Stimulated activated CD8-positive, alpha-beta memory T cell treated with anti-CD3 and anti-CD28 coated beads, Interleukin-4, amount 100 ng/mL, for 24 hours (primary cell): ENCODE measurements at places on chromosomes 5 and 9.

- DNase-seq: no peak
Observed at GRCh38 chr5:179908528-179908927, 831 bp upstream of the TBC1D9B start.

DNA sequence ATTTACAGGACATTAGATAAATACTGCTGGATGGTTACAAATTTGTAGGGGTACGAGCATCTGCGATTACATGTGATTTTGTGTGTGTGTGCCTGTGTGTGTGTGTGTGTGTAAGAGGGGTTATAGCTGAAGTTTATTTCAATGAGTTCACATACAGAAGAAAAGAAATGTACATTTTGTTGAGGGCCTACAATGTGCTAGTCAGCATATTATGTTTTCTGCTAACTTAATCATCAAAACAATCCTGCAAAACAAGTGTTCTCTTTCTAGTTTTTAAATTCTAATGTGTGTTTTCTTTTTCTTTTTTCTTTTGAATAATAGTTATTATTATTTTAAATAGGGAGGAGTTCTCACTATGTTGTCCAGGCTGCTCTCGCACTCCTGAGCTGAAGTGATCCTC lies 305.7 kb downstream of the ARL15 start:
- DNase-seq: no peak

DNA sequence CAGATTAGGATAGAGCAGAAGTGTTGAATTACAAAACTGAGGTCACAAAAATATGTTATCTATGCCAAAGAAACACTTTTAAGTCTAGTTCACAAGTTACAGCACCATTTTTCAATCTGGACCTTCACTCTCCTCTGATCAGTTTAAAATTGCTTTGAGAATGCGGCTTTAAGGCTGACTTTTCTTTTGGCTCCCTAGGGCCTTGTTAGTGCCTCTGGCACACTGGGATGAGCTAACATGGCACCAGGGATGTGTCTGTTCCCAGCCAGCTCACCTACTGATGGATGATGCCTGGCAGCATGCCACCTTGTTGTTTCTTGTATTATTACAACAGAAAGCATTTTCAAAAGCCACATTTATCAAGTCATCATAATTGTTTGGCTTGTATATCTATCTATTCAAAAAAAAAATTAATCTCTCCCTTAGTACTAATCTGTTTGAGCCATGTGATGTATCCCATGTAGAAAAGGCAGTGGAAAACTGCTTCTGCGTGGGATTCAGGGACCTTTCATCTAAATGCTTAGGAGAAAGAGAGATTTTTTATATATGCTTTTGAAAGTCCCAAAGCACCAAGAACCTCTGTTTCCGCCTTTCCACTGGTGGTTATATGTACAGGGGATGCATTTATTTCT lies 46.6 kb downstream of the ADAMTSL1 start:
- DNase-seq: no peak

DNA sequence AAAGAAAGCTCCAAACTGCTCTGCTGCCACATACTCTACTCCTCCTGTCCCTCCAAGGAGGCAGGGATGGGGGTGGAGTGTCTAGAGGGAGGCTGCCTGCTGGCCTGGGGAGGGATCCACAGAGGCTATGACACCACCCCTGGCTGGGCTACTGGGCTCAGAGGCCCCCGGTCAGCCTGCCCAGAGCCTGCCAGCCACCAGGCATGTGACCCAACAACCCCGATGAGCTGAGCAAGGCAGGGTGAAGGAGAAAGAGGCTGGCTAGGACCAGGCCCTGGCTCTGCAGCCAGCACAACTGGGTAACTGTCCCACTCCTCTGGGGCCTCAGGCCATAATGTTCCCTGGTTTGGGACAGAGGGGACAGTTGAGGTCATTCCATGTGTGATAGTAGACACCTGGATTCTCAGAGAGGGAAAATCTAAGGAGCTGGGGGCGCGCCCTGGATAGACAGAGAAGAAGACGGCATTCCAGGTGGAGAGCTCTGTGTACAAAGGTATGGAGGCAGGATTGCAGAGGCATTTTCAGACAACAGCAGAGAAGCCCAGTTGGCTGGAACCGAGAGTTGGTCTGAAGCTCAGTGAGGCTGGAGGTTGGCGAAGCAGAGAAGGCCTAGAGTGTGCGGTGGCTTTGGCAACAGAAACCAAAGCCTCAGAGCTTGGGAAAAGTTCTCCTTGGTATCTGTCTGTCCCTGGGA lies 33.8 kb upstream of the IL17B start:
- DNase-seq: no peak

DNA sequence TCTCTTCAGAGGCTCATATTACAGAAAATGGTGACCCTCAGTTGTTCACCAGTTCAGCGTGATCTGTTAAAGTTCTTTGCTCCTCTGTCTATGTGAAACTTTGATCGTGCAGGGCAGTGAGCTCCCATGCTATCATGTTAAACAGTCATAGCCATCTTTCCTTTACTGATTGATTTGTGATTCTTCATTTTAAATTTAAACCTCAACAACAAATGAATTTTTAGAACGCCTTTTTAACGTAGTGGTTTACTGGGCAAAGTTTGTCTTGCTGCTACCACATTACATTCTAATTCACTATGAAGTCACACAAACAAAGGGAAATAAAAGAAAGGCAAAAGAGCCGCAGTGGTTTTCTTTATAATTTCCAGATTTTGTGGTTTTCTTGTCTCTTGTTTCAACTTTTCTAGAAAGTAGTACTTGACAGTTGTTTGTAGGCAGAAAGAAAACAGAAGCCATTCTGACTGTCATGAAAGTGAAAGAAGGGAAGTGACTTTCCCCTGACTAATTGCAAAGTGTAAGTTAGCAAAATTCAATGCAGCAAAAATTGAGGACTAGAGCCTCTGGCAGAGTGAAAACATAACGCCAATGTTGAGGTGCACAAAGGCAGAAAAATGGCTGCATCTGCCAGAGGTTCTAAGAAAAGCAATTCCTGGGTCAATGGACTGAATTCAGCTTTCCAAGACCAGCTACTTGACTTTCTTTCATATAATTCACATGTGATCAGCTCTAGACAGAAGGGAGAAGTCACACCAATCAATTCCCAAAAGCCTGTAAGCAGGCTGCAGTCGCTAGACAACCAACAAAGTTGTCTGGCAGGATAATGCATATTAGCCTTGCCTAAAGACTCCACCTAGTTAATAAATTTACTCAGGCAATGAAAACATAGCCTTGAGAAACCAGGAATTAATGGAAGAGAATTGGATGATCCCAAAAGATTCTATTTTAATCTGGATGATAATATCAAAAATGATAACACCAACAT lies 7.1 kb upstream of the IFNA6 start:
- DNase-seq: no peak

GRCh38 chr9:90844326-90844725 lies 42.7 kb downstream of the SYK start:
- no peak for DNase-seq
